ENCODE measurements at places on chromosomes 4 and X. TPM values are rescaled to one million over a fixed set of nuclear protein-coding genes. Genes with fewer than 3 reads are reported as not detected.

The CXorf49 gene
- not detected for total RNA-seq

The NLGN3 gene
- total RNA-seq = not detected

The TXK gene
- total RNA-seq = 1.4 TPM

The ARHGAP6 gene
- 0.10 TPM for total RNA-seq

The SYNPO2 gene
- total RNA-seq = 0.30 TPM

The CSAG1 gene
- not detected for total RNA-seq

The IL21 gene
- not detected for total RNA-seq

The COX18 gene
- total RNA-seq = 19.0 TPM

The GLOD5 gene
- not detected for total RNA-seq

The SMIM10L2A gene
- total RNA-seq = 0.20 TPM

The CLDN34 gene
- total RNA-seq = not detected

The SPOCK3 gene
- not detected for total RNA-seq

The HELT gene
- total RNA-seq = not detected

The PRIMPOL gene
- total RNA-seq = 11.0 TPM

The MAGEE1 gene
- total RNA-seq = 0.25 TPM

The SPATA4 gene
- not detected for total RNA-seq

The KDR gene
- 183 TPM for total RNA-seq

The KLB gene
- under 0.01 TPM for total RNA-seq

The NAA11 gene
- not detected for total RNA-seq

The TMPRSS11D gene
- total RNA-seq = not detected

The KIT gene
- total RNA-seq = 0.25 TPM

The POU3F4 gene
- total RNA-seq = not detected

The EGF gene
- not detected for total RNA-seq

The PAGE5 gene
- not detected for total RNA-seq

The SSR4 gene
- total RNA-seq = 289 TPM

The MAGEA10 gene
- not detected for total RNA-seq

The PACRGL gene
- total RNA-seq = 19.0 TPM

The MTM1 gene
- total RNA-seq = 7.8 TPM

The CCSER1 gene
- total RNA-seq = not detected

The PAK3 gene
- 0.13 TPM for total RNA-seq

The ATP2B3 gene
- total RNA-seq = not detected

The AKAP14 gene
- total RNA-seq = not detected

The AWAT2 gene
- not detected for total RNA-seq
